ENCODE measurements at places on chromosomes 12 and 14.

DNA sequence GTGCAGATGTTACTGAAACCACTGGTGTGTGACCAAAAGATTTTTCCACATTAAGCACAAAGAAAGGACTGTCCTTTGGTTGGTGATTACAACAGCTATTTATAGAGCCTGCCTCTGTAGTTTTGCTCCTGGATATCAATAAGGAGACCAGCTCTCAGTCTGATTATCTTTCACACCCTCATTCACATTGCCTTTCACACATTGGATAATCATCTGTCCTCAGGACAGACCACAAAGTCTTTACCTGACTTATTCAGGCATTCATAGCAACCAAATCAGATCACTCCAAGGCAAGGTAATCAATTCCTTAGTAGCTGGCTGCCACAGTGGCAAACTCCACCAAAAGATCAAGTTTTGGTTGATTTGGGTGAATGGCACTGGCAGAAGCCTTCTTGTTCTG is 59.6 kb upstream of the CPSF6 start:
- no peak for DNase-seq

- no peak for DNase-seq
These were observed 109.8 kb upstream of the ARID2 start for GRCh38 chr12:45619736-45620135.

- no peak for DNase-seq
These were observed 177.6 kb downstream of the EXOC5 start for GRCh38 chr14:57091030-57091608.

DNA sequence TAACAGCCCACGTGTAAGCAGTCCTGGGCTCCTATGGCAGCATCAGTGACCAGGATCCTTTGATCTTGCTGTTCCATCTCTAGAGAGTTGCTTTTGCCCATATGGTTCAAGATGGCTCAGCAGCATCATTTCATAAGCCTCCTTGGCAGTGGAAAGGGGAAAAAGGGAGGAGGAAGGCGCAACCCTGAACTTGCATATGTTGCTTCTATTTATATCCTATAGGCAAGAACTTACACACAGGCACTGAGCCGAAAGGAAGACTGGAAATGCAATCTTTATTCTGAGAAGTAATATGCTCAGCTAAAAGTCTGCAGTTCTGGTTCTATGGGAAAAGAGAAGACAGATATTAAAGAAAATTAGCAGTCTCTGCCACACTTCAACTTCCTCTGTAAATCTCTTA is 167.7 kb upstream of the PLXNC1 start:
- DNase-seq = no peak

- no peak for DNase-seq
These were observed 175.8 kb upstream of the PRMT8 start for GRCh38 chr12:3315201-3315661.

DNA sequence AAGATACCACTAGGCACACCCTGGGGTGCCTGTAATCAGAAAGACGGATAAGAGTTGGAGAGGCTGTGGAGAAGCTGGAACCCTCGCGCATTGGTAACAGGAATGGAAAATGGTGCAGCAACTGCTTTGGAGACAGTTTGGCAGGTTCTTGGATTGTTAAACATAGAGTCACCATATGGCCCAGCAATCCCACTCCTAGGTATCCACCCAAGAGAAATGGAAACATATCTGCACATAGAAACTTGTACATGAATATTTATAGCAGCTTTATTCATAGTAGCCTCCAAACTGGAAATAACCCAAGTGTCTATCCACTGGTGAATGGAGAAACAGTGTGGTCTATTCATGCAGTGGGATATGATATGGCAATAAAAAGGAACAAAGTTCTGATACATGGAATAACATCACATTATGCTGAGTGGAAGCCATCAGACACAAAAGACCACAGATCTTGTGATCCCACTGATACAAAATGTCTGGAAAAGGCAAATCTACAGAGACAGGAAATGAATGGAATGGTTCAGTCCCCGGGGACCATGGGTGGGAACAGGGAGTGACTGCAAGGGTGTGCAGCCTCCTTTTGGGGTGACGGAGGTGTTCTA is 45.4 kb downstream of the JAG2 start:
- no peak for DNase-seq

GRCh38 chr12:76558684-76559399 is 729 bp downstream of the OSBPL8 start:
- peak; percentile 40 for DNase-seq
